ENCODE measurements at places on chromosomes 3 and 15. TPM values are rescaled to one million over a fixed set of nuclear protein-coding genes. Genes with fewer than 3 reads are reported as not detected.

DNA sequence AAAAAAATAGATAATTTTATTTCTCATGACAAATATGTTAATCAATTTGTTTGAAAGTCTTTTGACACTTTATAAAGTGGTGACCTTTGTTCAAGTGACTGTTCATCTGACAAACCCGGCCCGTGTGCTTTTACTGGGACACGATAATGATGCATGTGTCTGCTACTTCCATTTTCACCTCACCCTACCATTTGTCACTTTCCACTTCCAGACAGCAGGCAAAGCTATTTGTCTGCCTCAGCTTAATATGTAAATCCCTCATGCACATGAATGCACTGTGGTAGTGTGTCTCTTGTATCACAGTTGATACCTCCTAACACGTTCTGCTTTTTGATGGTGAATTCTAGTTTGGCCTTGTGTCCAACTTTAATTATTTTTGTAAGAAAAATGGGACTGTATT is 204.3 kb downstream of the BBX start:
- no peaks in the 10 kb centered on the region for H3K36me3 ChIP-seq
- H3K27me3 ChIP-seq: no peaks in the 10 kb centered on the region
- H3K4me1 ChIP-seq: no peaks in the 10 kb centered on the region
- no peak overlapping the region for H3K4me3 ChIP-seq

DNA sequence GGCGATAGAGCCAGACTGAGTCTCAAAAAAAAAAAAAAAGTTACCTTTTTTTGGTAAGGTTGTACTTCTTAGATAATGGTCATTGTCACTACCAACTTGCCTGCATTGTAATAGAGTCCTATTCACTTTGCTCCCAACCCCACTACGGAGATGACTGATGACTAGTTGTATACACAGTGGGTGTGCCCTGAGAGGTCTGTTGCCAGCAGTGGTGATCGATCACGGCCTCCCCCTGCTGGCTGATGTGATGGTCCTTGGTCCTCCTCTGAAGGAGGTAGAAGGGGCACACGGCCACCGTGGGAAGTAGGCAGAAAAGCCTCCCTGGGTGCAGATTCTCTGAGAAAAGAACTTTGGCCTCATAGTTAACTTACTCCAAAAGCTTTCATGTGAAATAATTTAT is 10.7 kb downstream of the GCNT3 start:
- H3K4me3 ChIP-seq: no peak overlapping the region
- H3K36me3 ChIP-seq: no peaks in the 10 kb centered on the region
- no peaks in the 10 kb centered on the region for H3K4me1 ChIP-seq
- no peak overlapping the region for H3K27ac ChIP-seq
- DNase-seq: no peak
- H3K27me3 ChIP-seq: no peaks in the 10 kb centered on the region

- peak; percentile 38 for DNase-seq
- H3K4me3 ChIP-seq: no peak overlapping the region
- H3K27ac ChIP-seq: no peak overlapping the region
- H3K4me1 ChIP-seq: no peaks in the 10 kb centered on the region
Observed at GRCh38 chr15:60299452-60300047, 98.2 kb downstream of the ANXA2 start.

DNA sequence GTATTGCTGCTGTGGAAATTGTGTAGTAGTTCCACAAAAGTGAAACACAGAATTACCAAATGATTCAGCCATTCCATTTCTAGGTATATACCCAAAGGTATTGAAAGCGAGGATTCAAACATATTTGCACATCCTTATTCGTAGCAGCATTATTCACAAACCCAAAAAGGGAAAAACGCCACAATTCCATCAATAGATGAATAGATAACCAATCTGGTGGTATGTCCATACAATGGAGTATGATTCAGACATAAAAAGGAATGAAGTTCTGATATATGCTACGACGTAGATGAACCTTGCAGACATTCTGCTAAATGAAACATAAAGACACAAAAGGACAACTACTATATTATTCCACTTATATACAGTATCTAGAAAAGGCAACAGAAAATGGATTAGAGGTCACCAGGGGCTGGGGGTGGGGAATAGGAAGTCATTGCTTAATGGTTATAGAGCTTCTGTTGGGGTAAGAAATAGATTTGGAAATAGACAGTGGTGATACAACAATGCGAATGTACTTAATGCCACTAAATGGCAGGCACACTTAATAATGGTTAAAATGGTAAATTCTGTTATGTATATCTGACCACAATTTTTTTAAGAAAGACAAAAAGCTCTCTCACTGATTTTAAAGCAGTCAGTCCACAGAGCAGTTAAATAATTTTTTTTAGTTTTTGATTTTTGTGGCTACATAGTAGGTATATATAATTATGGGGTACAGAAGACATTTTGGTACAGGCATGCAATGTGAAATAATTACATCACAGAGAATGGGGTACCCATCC is 51.8 kb upstream of the PSMD6 start:
- H3K36me3 ChIP-seq: no peaks in the 10 kb centered on the region
- H3K27ac ChIP-seq: no peak overlapping the region
- H3K4me1 ChIP-seq: no peaks in the 10 kb centered on the region

DNA sequence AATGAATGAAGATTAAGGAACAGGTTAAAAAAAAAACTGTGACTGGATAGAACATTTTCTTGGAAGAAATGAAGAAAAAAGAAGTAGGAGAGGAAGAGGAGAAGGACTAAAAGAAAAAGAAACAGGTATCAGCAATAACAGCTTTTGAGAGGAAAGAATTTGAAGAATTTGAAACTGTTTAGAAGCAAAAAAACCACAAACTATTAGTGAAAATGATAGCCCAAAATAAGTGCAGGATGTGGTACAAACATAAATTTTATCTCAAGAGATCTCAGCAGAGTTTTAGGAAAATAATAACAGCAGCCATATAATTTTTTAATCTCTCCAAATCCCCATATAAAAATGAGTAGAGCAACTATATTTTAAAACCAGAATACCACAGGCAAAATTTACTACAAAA is 8.8 kb upstream of the A4GNT start:
- no peaks in the 10 kb centered on the region for H3K4me1 ChIP-seq
- no peak overlapping the region for H3K27ac ChIP-seq
- no peaks in the 10 kb centered on the region for H3K27me3 ChIP-seq
- no peak overlapping the region for H3K4me3 ChIP-seq

DNA sequence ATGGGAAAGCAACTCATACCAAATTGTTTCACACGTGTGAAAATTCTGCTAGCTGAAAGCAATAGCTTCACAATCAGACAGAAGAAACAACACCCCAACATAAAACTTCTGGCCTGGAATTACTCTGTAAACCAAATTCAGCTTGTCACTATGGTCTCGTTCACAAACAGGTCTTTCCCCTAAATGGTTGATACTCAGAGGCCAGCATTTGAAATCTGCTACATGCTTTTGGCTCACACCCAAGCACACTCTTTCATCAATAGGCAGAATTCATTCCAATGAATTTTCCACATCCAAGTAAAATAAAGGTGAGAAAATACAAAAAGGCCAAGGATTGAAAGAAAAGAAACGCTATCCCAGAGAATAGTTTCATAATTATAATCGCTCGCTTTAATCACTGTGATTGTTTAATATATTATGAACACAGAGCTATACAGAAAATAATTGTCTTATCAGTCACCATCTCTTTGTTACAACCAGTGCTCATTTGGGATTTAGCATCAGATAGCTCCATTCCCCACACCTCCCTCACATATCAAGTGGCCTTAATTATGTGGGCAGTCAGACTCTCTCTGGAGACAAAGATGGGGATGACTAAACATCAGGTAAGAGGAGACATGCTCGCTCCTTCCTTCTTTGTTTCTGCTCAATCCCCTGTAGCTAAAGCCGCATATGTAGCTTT is 503.8 kb upstream of the ARRDC4 start:
- no peaks in the 10 kb centered on the region for H3K4me1 ChIP-seq
- no peak overlapping the region for H3K4me3 ChIP-seq

DNA sequence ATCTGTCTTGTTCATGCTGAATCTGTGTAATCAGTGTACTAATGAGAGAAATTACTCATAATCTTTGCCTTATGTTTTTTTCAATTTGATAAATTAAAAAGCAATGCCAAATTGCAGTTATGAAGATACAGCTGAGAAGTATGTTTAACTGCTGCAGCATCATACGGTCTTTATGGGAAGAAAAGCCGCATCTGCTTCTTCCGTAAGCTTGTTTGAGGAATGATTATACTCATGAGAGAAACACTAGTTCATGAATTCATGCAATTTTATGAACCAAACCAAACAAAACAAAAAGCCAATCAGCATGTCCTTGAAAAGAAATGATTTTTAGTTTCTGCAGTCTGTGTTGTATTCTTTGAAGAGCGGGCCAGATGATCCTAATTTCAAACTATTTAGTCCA is 275.9 kb upstream of the ARHGEF26 start:
- no peaks in the 10 kb centered on the region for H3K27me3 ChIP-seq
- no peak overlapping the region for H3K27ac ChIP-seq
- no peaks in the 10 kb centered on the region for H3K4me1 ChIP-seq
- no peak overlapping the region for H3K4me3 ChIP-seq

DNA sequence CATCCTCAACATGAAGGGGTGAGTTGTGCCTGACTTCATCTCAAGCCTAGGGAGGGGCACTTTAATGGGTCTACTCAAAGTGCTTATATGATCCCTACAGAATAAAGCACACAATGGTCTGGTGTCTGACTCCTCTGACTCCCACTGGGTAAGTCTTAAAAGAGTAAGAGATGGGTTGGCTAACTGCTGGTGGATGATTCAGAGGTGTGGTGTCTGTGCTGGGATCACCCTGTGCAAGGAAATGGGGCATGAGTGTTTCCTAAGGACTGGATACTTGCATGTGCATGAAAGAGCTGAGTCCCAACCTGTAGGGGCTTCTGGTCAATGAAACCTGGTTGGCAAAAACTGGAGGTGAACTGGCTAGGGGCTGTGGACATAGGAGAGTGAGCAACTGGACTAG is 158.8 kb downstream of the IL20RB start:
- H3K27me3 ChIP-seq: no peaks in the 10 kb centered on the region
- no peaks in the 10 kb centered on the region for H3K4me1 ChIP-seq
- H3K4me3 ChIP-seq: no peak overlapping the region
- H3K27ac ChIP-seq: no peak overlapping the region

GRCh38 chr3:75048650-75049049 is 434.2 kb upstream of the CNTN3 start:
- DNase-seq: no peak
- no peak overlapping the region for H3K4me3 ChIP-seq
- no peaks in the 10 kb centered on the region for H3K27me3 ChIP-seq
- H3K4me1 ChIP-seq: no peaks in the 10 kb centered on the region

Gene NECTIN3
- total RNA-seq: 34.8 TPM

Data from uterus (tissue), 4 donors.